Adrenal gland (tissue), 19 donors: ENCODE measurements at places on chromosomes 7 and 10. TPM values are rescaled to one million over a fixed set of nuclear protein-coding genes. Genes with fewer than 3 reads are reported as not detected.

- H3K4me1 ChIP-seq: no peaks in the 10 kb centered on the region
- H3K4me3 ChIP-seq: no peak overlapping the region
- no peak overlapping the region for H3K27ac ChIP-seq
- H3K36me3 ChIP-seq: no peaks in the 10 kb centered on the region
- no peak for DNase-seq
Observed at GRCh38 chr7:46838463-46838862, 743.4 kb downstream of the TNS3 start.

DNA sequence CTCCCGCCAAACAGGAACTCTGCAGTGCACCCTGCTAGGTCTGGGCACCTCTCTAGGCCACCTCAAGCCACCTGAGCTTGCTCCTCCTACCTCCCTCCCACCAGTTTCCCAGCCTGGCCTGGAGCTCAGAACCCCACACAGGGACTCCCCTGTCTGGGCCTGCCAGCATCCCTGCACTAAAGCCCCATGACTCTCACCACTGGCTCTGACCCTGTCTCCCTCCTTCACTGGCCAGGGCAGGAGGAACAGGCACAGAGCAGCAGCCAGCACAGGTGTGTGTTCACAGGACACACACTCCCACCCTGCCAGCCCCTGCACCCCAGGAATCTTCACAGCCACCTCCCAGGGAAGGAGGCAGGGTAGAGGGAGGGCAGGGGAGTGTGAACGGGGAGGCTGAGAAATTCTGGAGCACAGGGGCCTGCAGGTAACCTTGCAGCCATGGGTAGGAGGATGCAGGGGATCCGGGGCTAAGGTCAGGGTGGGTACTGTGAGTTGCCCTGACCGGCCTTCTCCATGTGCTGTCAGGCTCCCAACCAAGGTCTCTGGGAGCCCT is 13.9 kb upstream of the ANTXRL start:
- peak; percentile 9 for DNase-seq
- H3K27ac ChIP-seq: no peak overlapping the region
- H3K4me3 ChIP-seq: no peak overlapping the region
- H3K27me3 ChIP-seq: no peaks in the 10 kb centered on the region

- no peaks in the 10 kb centered on the region for H3K36me3 ChIP-seq
- H3K27ac ChIP-seq: no peak overlapping the region
- no peak overlapping the region for H3K4me3 ChIP-seq
- H3K4me1 ChIP-seq: no peaks in the 10 kb centered on the region
- no peak for DNase-seq
- no peaks in the 10 kb centered on the region for H3K27me3 ChIP-seq
Observed at GRCh38 chr10:78475437-78475836, 441.8 kb downstream of the RPS24 start.

DNA sequence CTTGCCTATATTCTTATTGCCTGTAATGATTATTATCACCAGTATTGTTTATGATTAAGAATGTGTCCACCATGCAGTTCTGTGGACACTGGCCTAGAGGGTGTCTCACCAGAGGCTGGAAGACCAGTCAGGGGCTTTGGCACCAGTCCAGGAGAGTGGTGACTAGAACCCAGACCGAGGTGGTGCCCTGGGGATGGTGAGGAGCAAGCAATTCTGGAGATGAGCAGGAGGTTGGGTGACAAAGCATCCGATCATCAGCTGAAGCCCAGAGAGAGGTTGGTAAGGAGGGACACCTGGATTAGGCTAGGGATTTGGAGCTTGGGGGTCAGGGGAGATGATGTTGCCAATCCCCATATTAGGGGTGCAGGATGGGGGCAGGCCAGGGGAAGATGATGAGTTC is 124.4 kb downstream of the EMX2 start:
- H3K4me3 ChIP-seq: no peak overlapping the region
- no peaks in the 10 kb centered on the region for H3K27me3 ChIP-seq
- DNase-seq: no peak
- no peaks in the 10 kb centered on the region for H3K4me1 ChIP-seq
- no peak overlapping the region for H3K27ac ChIP-seq

The NUB1 gene
- 33.3 TPM for total RNA-seq
